ENCODE measurements at places on chromosomes 16 and 17.

GRCh38 chr16:68408967-68409366 lies 39.3 kb downstream of the SMPD3 start:
- no peak for DNase-seq

DNA sequence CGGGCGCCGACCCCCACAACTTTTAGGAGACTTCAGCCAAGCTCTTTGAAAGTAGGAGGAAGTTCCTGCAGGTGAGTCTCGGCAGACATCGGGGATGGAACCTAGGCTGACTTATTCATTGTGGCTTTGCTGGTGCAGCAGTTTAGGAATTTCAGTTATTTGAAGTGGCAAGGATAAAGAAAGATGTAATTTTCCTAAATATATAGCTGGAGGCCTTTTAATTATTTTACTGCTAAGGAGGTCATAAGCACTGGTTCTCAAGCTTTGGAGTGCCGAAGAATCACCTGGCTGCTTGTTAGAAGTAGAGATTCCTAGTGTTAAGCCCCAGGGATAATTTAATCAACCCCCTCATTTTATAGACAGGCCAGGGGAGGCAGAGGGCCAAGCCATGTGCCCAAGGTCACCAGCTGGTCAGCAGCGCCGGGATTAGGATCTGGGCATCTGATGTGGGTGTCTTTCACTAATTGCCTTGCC lies 28.9 kb upstream of the BCAR1 start:
- DNase-seq: no peak

GRCh38 chr17:65171752-65172151 lies 34.6 kb downstream of the RGS9 start:
- no peak for DNase-seq

GRCh38 chr17:60224064-60224463 lies 74.3 kb downstream of the CA4 start:
- DNase-seq: no peak

GRCh38 chr16:10494343-10495030 lies 85.9 kb downstream of the EMP2 start:
- DNase-seq: no peak

DNA sequence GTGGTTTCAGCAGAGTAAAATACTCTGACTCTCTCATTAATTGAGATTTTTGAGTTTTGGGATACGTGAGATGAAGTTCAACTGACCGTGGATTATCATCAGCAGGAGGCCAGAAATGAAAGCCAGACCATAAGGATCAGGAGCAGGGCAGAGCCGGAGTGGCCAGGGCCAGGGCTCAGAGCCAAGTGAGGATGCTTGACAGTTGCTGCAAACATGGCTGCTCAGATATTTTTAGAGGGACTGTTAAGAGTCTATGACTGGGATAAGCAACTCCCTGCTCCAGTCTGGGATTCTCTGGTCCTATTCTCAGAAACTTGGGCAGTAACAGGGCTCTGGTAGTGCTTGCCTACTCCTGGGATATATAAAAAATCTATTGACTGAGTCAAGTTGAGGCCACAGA lies 17.6 kb upstream of the CDH13 start:
- no peak for DNase-seq

DNA sequence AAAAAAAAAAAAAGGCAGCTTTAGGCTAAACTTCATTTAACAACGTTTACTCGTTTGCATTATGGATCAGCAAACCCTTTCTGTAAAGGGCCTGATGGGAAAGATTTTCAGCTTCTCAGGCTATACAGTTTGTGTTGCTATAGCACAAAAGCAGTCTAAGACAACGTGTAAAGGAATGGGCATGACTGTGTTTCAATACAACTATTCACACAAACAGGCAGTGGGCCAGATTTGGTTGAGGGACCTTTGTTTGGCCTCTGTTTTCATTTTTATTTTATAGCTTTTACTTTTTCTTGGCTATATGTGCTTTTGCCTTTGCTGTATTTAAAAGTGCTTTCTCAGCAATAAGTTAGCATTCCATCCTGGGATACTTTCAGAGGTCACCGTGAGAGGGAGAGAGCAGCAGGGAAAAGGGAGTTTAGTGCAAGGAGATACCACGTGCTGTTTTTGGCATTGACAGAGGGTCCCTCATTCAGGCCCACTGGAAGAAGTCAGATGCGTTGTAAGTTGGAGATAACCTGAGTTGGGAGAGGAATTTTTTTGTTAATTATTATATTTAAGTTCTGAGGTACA lies 335.6 kb downstream of the UTP18 start:
- DNase-seq: no peak
